Choroid plexus epithelial cell (primary cell): ENCODE measurements at places on chromosomes 3 and 15.

- DNase-seq = no peak
Observed at GRCh38 chr3:101310978-101311375, 9.4 kb downstream of the IMPG2 start.

- DNase-seq = no peak
Observed at GRCh38 chr3:150784747-150785125, 21.8 kb upstream of the SIAH2 start.

DNA sequence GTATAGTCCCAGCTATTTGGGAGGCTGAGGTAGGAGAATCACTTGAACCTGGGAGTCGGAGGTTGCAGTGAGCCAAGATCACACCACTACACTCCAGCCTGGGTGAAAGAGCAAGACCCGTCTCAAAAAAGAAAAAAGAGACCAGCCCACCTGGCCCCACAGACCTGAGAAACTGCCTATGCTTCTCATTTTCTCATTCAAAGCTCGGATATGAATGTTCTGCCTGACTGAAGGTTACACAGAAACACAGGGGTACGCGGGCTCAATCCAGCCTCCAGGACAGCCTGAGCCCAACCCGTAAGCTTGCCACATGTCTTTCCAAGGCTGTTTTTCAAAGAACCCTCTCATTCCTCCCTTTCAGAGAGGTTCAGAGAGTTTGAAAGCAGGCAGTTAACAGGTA lies 9.7 kb upstream of the LRRC15 start:
- DNase-seq = no peak

GRCh38 chr3:121531269-121531668 lies 14.5 kb downstream of the POLQ start:
- no peak for DNase-seq

GRCh38 chr3:150970665-150971324 lies 1.7 kb downstream of the CLRN1 start:
- peak; percentile 77 for DNase-seq

DNA sequence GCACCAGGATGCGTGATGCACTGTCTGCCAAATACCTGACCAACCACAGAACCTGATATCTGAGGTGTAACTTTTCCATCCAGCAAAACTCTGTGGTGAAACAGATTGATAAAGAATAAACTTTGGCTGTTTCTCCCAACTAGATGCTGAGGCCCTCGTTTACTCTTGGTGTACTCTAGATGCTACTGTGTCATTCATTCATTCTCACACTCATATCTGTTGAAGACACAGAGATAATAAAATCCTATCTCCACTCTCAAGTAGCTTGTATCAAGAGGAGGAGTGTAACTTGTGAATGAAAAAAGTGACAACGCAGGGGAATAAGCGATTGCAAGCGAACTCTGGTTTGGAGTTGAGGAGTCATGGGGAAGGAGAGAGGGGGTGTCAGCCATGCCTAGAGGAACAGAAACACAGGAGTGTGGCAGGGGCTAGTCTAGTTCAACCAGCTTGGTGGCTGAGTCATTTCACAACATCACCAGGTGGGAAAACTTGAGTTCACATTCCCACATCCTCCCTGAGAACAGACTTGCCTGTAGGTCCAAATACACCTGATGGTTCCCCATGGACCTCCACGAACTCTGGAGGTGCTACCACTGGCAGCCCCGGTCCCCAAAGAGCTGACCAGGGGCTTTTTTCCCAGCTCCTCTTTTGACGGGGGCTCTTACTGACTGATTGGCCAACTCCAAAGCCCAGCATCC lies 73.3 kb upstream of the SNRK start:
- DNase-seq = no peak

- peak; percentile 23 for DNase-seq
Observed at GRCh38 chr3:104873331-104873730, 493.4 kb upstream of the ALCAM start.

- no peak for DNase-seq
Observed at GRCh38 chr3:197874653-197875052, 75.3 kb upstream of the RPL35A start.

DNA sequence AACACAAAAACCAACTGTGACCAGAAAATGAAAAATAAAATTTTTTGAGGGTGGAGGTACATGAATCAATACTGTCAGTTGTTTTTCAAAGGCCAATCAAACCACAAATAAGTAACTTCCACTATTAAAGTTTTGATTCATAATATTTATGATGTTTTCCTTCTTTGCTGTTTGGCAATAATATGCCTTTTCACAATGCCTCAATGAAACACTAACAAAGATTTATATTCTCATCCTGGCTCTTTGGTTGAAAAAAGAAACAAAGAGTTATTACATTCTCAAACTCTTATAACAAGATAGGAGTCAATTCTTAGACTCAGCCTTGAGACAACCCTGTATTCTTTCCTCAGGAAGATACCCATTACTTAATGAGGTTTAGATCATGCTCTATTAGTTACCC lies 63.1 kb downstream of the C3orf70 start:
- DNase-seq = no peak

DNA sequence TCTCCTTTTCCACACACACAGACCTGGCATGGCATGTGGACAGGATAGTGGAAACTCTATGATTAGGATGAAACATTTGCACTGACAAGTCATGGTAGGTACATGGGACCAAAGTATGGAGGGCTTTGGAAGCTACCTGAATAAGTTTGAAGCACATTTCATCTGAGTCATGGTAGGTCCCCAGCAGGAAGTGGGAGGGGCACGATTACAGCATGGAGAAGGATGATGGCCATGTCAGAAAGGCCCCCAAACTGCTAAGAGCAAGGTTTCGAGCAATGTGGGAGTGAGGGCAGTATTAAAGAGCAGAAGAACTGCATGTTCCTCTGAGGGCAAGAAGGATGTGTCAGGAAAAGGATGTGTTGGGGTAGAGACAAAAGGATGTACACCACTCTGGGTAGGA lies 51.5 kb upstream of the CSTA start:
- DNase-seq = no peak

DNA sequence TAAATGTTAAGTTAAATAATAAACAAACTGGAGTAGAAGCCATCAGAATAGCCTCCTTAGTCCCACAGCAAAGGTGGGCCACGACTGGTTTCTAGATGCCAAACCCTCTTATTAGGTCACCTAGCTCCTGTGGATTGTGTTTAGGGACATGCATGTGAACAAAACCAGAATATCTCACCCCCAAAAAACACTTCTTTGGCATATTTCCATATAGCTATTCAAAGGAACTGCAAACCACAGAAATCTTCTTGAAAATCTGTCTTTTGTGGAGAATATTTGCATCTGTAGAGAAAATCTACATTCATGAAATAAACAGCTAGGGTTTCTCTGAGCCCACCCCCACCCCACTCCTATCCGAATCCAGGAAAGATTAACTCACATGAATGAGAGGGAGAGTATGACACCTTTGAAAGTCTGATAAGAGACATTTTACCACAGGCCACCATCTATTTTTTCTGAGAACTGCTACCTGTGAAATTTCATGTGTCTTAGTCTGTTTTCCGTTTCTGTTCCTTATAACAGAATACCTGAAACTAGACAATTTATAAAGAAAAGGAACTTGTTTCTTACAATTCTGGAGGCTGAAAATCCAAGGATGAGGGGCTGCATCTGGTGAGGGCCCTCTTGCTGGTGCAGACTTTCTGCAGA lies 159.4 kb downstream of the NEK10 start:
- DNase-seq = no peak

- peak; percentile 79 for DNase-seq
Observed at GRCh38 chr3:42778644-42779043, 5.6 kb upstream of the CCDC13 start.

GRCh38 chr3:179973931-179974361 lies 62.8 kb downstream of the PEX5L start:
- DNase-seq = no peak
